ENCODE measurements at places on chromosomes 13 and 19.

DNA sequence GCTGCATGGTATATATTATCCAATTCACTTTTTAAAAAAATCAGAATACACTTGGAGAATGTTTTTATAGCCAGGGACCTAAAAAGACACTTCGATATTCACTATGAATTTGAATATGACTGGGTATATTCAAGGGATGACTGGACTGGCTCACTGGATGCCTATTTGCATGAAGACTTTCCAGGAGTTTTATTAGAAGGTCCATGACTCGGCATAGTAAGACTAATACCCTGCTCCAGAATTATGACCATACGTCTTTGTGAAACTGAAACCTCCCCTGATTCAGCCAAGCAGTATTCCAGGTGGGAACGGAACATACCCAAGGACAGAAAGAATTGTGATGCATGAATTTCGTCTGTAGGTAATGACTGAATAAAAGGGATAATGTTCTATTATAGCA is 3.9 kb upstream of the FAM216B start:
- no peak for DNase-seq

DNA sequence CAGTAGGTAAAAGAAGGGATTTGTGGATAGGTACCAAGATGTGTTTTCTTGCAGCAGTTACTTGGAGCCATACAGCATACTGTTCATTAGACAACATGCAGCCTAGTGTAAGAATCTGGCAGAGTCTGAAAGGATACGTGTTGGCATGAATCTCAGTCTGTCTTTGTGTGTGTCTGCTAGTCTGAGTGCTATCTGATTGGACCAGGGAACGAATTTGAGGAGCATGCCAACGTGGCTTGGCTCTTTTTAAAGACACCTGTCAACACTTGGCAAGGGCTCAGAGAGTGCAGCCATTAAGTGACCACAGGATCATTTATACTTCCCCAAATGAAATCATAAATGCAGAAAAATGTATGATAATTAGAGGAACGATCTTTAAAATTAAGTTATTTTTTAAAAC is 27.6 kb upstream of the ATXN8OS start:
- DNase-seq: no peak

DNA sequence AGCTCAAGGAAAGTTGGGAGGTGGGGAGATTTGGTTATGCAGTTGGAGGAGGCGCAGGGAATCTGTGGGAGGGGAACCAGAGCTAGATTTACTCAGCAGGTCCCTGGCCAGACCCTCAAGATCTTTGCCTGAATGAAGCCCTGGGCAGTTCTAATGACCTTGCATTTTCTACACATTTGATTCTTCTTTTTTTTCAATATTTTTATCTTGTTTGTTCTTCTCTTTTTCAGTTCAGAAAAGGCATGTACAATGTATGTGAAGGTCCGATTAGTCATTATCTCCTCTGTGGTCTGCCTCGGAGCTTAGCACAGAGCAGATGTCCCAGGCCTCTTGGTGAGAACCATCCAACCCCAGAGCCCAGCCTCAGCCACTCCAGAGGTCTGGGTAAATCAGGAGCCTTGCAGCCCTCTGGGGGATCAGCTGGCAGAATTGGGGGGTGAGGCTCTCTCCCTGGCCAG is 24.2 kb downstream of the SERP2 start:
- no peak for DNase-seq

- DNase-seq: no peak
These were observed 35.1 kb downstream of the RNF6 start for GRCh38 chr13:26186995-26187394.

DNA sequence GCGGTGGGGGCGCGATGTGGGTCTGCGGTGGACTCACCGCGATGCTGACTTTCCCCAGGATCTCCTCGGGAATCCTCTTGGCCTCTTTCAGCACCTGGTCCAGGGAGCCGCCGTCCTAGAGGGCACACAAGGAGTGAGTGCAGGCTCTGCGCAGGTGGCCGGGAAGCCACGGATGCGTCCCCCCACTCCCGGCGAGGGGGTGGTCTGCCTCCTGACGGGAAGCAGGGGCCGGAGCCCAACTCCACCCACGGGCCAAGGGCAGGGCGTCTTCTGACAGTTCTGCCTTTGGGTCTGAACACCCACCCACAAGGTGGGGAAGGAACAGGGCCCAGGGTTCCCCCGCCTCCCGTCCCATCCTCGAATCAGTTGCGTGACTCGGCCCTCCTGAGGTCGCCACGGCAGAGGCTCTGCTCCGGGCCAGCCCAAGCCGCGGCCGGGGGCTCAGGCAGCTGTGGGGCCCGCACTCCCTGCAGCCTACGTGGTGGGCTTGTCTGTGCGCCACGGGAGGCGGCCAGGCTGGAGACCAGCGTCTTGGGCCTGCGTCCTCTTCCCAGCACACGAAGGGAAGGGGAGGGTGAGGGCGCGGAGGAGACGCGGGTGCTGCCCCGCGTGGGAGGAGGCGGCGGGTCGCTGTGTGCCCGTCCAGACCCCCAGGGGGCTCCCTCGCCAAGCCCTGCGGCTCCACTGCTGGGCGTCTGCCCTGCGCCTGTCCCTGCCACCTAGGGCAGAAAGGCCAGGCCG is 21.4 kb downstream of the MAP2K2 start:
- DNase-seq: no peak

DNA sequence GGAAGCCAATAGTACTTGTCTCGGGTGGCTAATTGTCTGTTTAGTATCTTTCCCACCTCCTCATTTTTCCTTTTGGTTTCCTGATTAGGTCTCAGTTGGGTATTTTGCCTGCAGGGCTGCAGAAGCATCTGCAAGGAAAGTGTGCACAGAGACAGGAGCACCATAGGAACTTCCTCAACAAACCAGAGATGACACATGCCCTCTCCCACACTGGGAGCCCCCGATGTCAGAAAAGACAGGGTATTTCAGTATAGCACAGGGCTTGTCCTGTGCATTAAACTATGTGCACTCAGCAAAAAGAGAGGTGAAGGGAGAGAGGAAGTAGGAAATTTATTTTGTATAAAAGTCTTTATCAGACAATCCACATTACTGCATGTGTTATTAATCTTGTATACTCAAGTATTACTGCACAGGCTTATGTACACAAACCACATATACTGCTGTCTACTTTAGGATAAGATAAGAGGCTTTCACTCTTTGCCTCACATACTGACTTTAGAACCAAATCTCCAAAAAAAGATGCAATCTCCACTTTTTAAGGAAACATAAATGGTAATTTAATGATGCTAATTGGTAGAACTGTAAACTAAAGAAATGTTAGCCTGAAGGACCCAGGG is 501.0 kb downstream of the FOXO1 start:
- no peak for DNase-seq

- no peak for DNase-seq
These were observed 19.8 kb upstream of the ACP7 start for GRCh38 chr19:39064405-39064804.

DNA sequence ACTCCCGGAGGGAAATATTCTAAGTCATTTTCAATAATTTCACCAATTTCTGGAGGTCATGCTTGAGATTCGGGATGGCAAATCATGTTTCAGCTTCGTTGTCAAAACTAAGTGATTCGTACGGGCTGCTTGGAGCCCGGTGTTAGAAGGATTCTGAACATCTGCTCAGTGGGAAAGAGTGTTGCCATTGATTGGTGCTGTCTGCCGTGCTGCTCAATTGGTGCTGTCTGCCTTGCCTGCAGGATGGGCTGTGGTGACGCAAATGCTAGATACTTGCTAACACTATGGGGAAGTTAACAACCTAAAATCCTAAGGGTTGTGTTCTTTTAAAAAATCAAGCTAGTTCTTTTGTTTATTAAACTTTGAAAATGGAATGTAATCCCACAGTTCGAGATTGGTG is 17.3 kb upstream of the CACNG8 start:
- no peak for DNase-seq

DNA sequence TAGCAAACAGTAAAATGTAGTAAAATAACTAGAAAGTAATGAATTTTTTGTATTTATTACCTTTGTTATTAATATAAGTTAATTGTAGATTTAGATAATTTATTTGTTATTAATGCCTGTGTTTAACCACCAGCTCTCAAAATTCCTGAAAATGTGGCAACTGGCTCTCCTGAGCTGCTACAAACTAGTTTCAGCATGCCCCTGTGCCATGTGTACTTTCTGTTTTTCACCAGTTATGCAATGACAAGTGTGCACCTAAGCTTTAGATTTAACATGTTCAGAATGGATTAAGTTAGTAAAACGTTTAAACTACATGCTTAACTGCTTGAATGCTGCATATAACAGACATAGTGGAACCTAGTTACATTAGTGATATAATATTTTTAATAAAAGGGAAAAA is 88.1 kb downstream of the POSTN start:
- DNase-seq: no peak

DNA sequence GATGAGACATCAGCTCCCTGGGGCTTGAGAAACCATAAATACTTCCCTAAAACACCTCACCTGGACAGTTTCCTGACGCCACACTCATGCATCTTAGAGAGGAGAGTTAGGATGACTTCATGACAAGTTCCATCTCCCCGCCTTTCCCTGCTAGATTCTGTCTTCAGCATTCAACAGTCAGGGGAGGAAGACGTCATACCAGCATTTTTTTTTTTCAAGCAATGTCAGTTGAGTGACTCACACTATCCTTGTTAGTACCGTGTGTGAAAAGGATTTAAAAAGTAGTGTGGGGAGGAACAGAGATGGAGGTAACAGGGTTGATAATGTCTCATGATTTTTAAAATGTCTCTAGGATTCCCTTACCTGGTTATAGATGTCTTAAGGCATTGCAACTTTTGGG is at the start of gene OR7D2:
OR7D2 (plus strand) TSS at position 79 of the 400 bp plus-strand sequence. CDS start 6,803 bp downstream, outside the sequence.
- no peak for DNase-seq

GRCh38 chr19:29311191-29311790 is 98.3 kb upstream of the UQCRFS1 start:
- DNase-seq: no peak

GRCh38 chr19:1066748-1067340 is at the start of gene ARHGAP45:
TSS of gene ARHGAP45 (plus strand) at chr19:1067167. CDS start at chr19:1067406, 239 bp downstream.
- DNase-seq: peak; percentile 84

- DNase-seq: peak; percentile 60
These were observed 103.2 kb downstream of the GADD45B start for GRCh38 chr19:2578901-2579677.

DNA sequence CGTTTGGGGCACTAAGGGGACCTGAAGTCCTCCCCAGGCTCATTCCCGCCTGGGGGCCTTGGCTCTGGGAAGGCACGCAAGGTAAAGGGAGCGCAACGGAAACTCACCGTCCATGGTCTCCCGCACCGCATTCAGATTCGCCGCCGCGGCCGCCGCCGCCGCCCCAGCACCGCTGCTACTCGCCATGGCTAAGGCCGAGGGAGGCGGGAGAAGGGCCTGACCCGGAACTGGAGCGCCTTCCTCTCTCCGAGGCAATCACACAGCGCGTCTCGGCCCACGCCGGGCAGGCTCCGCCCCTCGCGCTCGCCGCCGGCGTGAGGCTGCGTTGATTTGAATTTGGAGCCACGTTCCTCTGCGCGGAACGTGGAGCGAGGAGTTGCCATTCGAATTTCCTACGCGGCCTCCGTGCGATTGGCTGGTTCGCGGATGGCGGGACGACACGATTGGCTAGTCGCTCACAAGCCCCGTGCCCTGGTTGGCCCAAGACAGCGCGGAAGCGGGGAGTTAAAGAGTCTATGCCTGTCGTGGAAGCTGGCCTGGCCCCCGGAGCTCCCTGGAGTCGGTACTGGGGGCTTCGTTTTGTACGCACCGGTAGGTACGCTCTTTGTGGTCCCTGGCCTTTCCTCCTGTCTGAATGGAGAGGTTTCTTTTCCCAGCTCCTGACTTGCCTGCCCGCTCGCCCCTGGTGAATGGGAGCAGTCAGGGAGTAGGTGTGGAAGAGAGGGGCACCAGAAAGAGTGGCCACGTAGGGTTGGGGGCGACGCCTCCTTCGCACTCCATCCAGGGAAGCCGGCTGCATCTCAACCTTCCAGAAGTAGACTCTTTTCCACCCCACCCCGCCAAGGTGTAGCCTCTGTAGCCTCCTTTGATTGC is at the start of the genes BORA and MZT1:
BORA (plus strand) TSS at position 507 of the 873 bp plus-strand sequence. CDS start 1,018 bp downstream, outside the sequence.
MZT1 (minus strand) TSS at position 213 of the 873 bp plus-strand sequence; CDS start at position 186, 27 bp downstream.
- DNase-seq: peak; percentile 93

DNA sequence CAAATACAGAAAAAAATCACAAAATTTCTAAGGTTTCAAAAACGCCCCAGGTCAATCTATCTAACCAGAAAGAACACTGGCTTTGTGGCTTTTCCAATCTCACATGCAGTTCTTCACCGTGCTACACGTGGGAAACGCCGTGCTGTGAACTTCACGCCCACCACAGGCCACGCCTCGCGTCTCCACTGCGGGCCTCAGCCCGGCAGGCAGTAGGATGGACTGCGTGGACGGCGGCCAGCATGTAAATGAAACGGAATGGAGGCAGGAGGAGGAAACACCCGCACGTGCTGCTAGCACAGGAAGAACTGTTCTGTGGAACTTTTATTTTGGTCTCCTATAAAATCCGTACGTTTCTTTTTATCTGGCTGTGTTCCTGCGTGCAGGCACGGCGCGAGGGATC is 23.8 kb downstream of the ZNF787 start:
- no peak for DNase-seq

GRCh38 chr13:20069956-20070355 is 90.9 kb downstream of the GJA3 start:
- no peak for DNase-seq

GRCh38 chr19:16113727-16114126 is 2.0 kb downstream of the RAB8A start:
- DNase-seq: no peak

- peak; percentile 47 for DNase-seq
These were observed 2.5 kb downstream of the ZC3H4 start for GRCh38 chr19:47111006-47111621.

DNA sequence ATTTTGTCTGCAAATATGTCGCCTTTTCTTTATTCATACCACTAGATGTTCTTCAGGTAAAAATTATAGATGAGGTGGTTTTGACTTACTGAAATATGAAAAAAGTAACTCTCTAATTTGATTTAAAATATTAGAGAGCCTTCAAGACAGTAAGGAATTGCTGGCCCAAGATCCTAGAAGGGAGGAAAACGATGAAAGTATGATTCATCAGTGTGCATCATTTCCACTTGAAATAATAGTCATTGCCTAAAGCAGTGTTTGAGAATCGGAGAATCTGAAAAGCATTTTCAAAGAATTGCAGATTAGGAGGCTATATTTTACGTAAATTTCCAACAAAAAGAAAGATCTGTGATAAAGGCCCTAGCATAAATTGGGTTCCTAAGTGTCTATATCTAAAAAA is 1707.9 kb upstream of the PRR20A start:
- no peak for DNase-seq

GRCh38 chr13:74372511-74372910 is 238.3 kb upstream of the KLF12 start:
- no peak for DNase-seq

DNA sequence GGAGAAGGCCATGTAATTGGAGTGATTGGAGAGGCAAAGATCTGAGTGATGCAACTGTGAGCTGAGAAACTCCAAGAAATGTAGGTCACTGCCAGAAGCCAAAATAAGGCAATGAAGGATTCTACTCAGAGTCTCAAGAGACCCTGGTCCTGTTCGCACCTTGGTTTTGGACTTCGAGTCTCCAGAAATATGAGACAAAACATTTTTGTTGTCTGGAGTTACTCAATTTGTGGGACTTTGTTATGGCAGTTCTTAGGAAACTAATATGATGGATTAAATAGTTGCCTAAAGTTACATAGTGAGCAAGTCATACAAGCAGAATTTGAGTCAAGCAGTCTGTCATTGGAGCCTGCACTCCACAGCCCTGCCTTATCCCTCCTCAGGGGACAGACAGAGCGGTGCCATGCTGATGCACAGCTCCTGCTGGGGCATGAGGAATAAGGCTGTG is 104.2 kb downstream of the ITGBL1 start:
- no peak for DNase-seq

All from activated CD4-positive, alpha-beta T cell treated with anti-CD3 and anti-CD28 coated beads for 4 hours (primary cell).